ENCODE measurements at places on chromosomes 7 and 10.

DNA sequence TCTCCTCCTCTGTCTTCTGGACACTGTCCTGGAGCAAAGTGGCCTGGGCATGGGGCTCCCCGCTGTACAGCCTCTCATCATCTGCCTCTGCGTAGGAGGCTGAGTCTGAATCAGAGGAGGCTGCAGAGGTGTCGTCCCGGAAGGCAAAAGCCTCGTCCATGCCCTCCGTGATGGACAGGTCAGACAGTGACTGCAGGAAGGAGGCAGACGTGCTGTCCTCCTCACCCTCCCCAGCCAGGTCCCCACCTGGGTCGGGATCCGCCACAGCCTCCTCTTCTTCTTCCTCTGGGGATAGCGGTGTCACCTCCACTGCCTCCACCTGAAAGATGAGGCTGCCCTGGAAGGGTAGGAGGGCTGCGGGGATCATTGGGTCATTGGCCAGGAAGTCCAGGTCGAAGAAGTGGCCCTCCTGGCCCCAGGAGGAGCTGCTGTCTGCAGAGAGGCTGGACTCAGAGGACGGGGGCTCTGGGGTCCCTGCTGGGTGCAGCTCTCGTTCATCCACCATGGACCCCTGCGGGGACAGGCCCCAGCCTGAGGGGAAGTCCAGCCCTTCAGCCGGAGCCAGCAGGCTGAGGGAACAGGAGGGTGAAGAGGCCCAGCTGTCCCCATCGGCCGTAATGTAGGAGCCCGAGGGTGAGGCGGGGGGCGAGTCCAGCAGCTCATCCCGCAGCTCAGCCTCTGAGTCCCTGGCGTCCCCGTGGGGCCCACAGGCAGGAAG, 3.7 kb downstream of the NACAD start:
- DNase-seq = no peak

DNA sequence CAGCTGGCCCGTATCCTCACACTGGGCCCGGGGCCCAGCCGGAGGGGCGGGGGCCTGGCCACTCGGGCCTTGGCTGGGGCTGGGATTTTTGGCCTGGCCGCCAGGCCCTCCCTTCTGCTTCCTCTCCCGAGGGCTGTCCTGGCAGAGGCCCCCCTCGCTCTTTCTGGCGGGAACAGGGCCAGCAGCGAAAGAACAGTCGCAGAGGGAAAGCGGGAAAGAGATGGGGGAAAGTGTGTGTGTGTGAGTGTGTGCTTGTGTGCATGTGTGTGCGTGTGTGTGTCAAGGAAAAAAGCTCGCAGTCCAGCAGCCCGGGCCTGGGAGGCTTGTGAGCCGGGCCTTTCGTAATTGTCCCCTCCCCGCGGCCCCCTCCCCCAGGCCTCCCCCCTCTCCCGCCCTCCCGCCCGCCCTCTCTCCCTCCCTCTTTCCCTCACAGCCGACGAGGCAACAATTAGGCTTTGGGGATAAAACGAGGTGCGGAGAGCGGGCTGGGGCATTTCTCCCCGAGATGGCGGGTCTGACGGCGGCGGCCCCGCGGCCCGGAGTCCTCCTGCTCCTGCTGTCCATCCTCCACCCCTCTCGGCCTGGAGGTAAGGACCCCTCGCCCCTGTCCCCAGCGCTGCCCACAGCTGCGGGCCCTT, at the start of gene ELN:
Gene ELN, plus strand, starts transcription at position 491 of the 638 bp plus-strand sequence. Its CDS starts 15 bp downstream, at position 506.
- peak; percentile 68 for DNase-seq

- no peak for DNase-seq
Measured at GRCh38 chr10:102822222-102822621, 15.0 kb downstream of the CYP17A1 start.

DNA sequence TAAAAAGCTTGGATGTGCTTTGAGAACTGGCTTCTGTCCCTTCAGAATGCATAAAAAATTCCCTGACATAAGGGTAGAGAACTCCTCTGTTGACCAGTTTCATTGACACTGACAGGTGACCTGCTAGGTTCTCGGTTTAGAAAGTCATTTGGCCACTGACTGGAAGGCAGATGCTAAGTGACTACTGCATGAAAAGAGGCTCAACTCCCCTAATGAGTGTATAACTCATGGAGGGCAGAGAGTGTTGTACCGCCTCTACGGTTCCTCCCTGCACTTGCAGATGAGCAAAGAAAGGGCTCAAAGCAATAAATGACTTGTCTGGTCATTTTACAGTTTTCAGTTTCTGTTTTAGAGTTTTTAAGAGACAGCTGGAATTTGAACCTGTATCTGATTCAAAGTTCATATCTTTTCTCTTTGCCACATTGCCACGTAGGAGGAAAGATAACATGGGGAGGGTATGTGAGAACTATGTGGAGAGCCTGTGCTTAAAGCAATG, 2.9 kb upstream of the FGL2 start:
- no peak for DNase-seq

Measured in midbrain (tissue), 1 donor.